Tibial nerve (tissue), 4 donors: ENCODE measurements at places on chromosomes 2 and 18. TPM values are rescaled to one million over a fixed set of nuclear protein-coding genes. Genes with fewer than 3 reads are reported as not detected.

- H3K27ac ChIP-seq = no peak overlapping the region
- no peaks in the 10 kb centered on the region for H3K27me3 ChIP-seq
- no peak overlapping the region for H3K4me3 ChIP-seq
- H3K36me3 ChIP-seq = no peaks in the 10 kb centered on the region
Measured at GRCh38 chr2:169065864-169066517, 3.4 kb upstream of the DHRS9 start.

- no peak for DNase-seq
- no peaks in the 10 kb centered on the region for H3K27me3 ChIP-seq
Measured at GRCh38 chr2:140376686-140377085, 1596.5 kb upstream of the NXPH2 start.

DNA sequence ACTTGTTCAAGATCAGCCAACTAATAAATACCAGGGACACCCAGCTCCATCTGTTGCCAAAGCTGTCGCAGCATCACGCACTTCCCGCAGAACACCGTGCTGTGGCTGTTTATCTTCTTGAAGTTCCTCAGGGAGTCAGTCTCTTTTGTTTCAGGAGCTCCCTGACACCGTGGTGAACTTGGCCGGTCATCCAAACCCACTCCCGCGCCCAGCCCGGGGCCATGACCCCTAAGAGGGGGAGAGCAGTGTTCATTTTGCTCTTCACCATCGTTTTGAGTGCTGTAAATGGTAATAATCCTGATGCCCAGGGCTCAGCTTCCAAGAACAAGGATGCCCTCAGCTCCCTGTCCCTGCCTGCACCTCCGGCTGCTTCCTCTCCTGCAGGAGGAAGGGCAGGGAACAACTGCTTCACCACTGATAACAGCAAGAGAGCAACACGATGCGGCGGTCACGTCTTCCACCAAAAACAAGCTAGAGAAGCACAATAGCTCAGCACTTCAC lies 131.4 kb downstream of the SEPTIN10 start:
- H3K36me3 ChIP-seq = no peaks in the 10 kb centered on the region
- H3K27me3 ChIP-seq = no peaks in the 10 kb centered on the region
- H3K4me1 ChIP-seq = no peaks in the 10 kb centered on the region

- no peaks in the 10 kb centered on the region for H3K4me1 ChIP-seq
- H3K27me3 ChIP-seq = no peaks in the 10 kb centered on the region
- H3K36me3 ChIP-seq = no peaks in the 10 kb centered on the region
- H3K4me3 ChIP-seq = no peak overlapping the region
Measured at GRCh38 chr2:104733226-104733943, 120.5 kb upstream of the POU3F3 start.

GRCh38 chr2:239937866-239938640 lies 87.1 kb downstream of the NDUFA10 start:
- H3K4me1 ChIP-seq = no peaks in the 10 kb centered on the region
- H3K36me3 ChIP-seq = peaks cover 4% of the 10 kb centered on the region
- no peaks in the 10 kb centered on the region for H3K27me3 ChIP-seq
- no peak for DNase-seq

DNA sequence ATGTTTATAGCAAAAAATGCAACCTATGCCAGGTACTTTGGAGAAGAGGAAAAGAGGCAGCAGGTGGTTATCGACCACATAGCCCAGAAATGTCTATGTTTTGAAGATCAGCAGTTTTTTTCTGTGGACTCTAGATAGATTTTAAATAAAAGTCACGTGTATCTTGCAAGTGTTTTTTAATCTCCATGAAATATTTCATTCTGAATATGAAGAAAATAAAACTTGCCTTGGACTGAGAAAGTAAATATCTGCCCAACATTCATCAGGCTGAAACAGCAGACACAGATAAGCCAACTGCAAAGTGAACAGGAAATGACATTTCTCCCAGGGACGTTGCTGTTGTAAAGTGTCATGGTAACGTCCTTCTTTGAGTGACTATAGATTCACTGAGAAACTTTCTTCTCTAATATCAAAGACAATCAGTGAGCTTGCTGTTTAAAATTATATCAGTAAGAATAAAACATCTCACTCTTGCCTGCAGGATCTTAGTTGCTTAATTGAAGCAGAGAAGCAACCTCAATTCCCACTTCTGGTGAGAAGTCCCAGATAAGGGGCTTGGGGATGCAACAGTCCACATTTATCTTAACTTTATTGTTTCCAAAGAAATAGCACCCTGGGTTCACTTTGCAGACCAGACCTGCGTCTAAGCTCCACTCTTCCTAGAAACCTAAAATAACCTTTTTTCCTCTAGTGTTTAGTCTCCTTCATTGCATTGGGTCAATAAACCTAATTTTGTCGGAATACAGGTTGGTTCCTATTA lies 6.3 kb downstream of the MYOM1 start:
- H3K4me1 ChIP-seq = peaks cover 15% of the 10 kb centered on the region
- no peaks in the 10 kb centered on the region for H3K27me3 ChIP-seq
- no peak overlapping the region for H3K27ac ChIP-seq
- no peak overlapping the region for H3K4me3 ChIP-seq

DNA sequence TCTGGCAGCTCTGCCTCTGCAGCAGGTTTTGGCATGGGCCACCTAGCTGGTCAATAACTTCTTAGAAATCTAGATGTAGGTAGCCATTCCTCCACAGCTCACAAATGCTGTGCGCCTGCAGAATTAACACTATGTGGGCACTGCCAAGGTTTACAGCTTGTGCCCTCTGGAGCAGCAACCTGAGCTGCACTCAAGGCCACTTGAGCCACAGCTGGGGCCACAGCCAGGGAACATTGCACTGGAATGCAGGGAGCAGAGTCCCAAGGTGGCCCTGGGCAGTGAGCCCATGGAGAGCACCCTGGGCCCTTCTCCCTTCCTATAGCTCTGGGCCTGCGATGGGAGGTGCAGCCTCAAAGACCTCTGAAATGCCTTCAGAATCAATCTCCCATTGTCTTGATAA lies 365.3 kb downstream of the SATB2 start:
- no peaks in the 10 kb centered on the region for H3K36me3 ChIP-seq
- no peak overlapping the region for H3K4me3 ChIP-seq
- DNase-seq = no peak
- H3K4me1 ChIP-seq = no peaks in the 10 kb centered on the region
- H3K27me3 ChIP-seq = no peaks in the 10 kb centered on the region
- no peak overlapping the region for H3K27ac ChIP-seq

DNA sequence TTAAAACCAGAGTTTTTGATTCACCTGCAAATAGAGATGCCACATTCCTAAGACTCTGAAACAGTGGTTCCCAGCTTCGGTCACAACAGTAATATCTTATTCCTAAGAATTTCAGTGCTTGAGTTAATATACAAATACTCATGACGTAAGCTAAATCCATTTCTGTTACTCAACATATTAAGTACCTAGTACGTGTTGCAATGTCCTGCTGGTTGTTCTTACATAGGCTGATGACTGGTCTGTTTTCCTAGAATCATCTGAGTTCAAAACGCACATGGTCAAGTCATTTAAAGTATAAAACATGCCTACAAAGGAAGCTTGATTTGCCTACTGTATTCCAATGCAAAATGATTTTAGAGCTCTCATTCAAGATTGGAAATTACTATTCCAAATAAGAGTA lies 7.2 kb downstream of the NCL start:
- DNase-seq = no peak
- no peaks in the 10 kb centered on the region for H3K27me3 ChIP-seq
- H3K27ac ChIP-seq = no peak overlapping the region
- peaks cover 4% of the 10 kb centered on the region for H3K36me3 ChIP-seq

DNA sequence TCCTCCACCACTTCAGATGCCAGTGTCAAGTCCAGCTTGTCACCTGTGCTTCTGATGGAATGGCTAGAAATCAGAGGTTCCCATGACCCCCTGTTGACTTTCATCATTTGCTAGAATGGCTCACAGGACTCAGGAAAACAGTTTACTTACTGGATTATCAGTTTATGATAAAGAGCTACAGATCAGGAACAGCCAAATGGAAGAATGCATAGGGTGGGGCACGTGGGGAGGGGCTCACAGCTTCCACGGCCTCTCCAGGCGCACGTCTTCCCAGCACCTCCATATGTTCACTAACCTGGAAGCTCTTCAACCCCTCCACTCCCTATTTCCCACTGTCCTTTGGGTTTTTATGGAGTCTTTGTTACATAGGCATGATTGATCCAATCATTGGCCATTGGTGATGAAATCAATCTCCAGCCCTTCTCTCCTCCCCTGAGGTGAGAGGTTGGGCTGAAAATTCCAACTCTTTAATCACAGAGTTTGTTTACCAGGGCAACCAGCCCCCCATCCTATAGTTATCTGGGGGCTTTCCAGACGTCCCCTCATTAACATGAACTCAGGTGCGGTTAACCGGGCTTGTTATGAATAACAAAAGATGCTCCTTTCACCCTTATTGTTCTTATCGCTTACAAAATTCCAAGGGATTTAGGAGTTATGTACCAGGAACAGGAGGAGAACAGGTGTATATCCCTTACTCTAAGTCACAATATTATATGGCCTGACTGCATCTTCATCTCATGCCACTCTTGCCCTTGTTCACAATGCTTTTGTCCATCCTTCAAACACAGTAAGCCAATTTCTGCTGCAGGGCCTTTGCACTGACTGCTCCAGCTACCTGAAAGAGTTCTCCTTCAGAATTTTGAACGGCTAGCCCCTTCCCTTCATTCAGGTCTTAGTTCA lies 35.2 kb downstream of the ANXA4 start:
- no peaks in the 10 kb centered on the region for H3K27me3 ChIP-seq
- no peak overlapping the region for H3K4me3 ChIP-seq
- no peaks in the 10 kb centered on the region for H3K36me3 ChIP-seq
- H3K27ac ChIP-seq = no peak overlapping the region
- no peak for DNase-seq
- no peaks in the 10 kb centered on the region for H3K4me1 ChIP-seq

GRCh38 chr18:46034230-46034629 lies 37.8 kb downstream of the PSTPIP2 start:
- DNase-seq = no peak
- H3K4me1 ChIP-seq = no peaks in the 10 kb centered on the region
- no peaks in the 10 kb centered on the region for H3K27me3 ChIP-seq
- no peak overlapping the region for H3K27ac ChIP-seq

- no peaks in the 10 kb centered on the region for H3K27me3 ChIP-seq
- DNase-seq = no peak
- H3K27ac ChIP-seq = no peak overlapping the region
Measured at GRCh38 chr2:45332094-45332493, 279.0 kb downstream of the SRBD1 start.

GRCh38 chr2:173419506-173419905 lies 64.8 kb downstream of the CDCA7 start:
- H3K27ac ChIP-seq = no peak overlapping the region
- H3K36me3 ChIP-seq = no peaks in the 10 kb centered on the region
- no peaks in the 10 kb centered on the region for H3K27me3 ChIP-seq
- H3K4me3 ChIP-seq = no peak overlapping the region

- no peaks in the 10 kb centered on the region for H3K4me1 ChIP-seq
- no peaks in the 10 kb centered on the region for H3K36me3 ChIP-seq
- no peak for DNase-seq
- H3K4me3 ChIP-seq = no peak overlapping the region
- no peaks in the 10 kb centered on the region for H3K27me3 ChIP-seq
Measured at GRCh38 chr18:68564351-68564750, 150.6 kb downstream of the TMX3 start.

GRCh38 chr2:150619607-150620330 lies 132.3 kb upstream of the RND3 start:
- no peak overlapping the region for H3K27ac ChIP-seq
- peaks cover 16% of the 10 kb centered on the region for H3K4me1 ChIP-seq
- H3K27me3 ChIP-seq = no peaks in the 10 kb centered on the region
- no peak for DNase-seq

DNA sequence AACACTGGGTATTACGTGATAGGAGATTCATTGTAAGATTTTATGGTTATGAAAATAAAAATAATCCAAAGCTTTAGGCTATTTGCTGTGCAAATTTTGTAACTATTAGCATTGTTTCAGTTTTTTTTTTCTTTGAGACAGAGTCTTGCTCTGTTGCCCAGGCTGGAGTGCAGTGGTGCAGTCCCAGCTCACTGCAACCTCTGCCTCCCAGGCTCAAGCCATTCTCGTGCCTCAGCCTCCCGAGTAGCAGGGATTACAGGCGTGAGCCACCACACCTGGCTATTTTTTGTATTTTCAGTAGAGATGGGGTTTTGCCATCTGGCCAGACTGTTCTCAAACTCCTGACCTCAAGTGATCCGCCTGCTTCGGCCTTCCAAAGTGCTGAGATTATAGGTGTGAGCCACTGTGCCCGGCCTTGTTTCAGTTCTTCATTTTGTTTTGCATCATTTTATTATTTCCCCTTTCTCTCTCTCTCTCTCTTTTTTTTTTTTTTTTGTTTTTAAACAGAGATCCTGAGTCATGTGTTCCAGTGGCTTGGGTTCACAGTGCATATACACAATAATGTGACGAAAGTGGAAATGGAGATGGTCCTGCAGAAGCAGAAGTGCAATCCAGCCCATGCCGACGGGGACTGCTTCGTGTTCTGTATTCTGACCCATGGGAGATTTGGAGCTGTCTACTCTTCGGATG lies 25.8 kb downstream of the CASP10 start:
- no peaks in the 10 kb centered on the region for H3K36me3 ChIP-seq
- no peak overlapping the region for H3K27ac ChIP-seq
- no peaks in the 10 kb centered on the region for H3K27me3 ChIP-seq
- peak; percentile 35 for DNase-seq
- no peak overlapping the region for H3K4me3 ChIP-seq
- no peaks in the 10 kb centered on the region for H3K4me1 ChIP-seq

DNA sequence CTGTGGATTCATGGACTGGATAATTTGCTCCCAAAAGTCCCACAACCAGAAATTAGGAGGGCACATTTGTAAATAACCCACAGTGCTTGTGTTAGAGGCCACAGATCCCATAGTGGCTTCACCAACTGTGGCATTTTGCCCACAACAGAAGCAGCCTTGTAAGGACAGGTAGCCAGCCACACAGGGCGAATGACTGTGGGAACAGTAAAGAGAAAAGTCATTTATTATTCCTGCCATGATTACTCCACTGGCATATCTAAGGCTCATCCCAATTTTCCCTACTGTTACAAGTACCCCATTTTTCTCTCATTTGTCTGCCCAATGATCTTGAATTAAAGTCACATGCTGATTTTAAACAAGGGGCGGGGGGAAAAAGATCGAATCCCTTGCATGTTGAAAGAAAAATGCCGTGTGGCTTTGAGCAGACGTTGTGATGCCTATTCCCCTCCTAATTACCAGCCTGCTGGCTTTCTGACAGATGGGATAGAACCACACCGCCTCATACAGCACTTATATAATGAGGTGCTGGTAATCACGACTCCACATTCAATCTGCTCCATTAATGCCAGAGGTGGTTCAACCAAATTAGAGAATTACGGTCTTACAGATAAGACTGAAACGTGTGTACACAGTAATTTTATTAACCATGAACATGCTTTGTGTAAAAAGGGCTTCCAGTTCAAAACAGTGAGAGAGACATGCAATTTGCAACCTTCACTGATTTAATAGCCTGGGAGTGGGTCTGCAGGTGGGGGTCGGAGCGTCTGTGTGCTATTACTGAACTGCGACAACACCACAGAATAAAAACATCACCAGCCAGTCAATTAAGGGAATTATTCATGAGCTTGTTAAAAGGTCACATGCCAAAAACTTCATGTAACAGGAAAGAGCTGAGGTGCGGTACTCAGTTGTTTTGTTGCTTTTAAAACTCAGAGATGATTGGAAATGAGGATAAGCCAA lies 196.0 kb downstream of the TMEM163 start:
- H3K27ac ChIP-seq = no peak overlapping the region
- H3K4me1 ChIP-seq = no peaks in the 10 kb centered on the region
- no peak overlapping the region for H3K4me3 ChIP-seq
- DNase-seq = no peak

The KCNE4 gene
- 8.2 TPM for total RNA-seq

The RGPD4 gene
- not detected for total RNA-seq

The MALT1 gene
- 17.7 TPM for total RNA-seq

The ALK gene
- 4.8 TPM for total RNA-seq

The NR4A2 gene
- total RNA-seq = 25.3 TPM

The SFXN5 gene
- 13.8 TPM for total RNA-seq

The TCF7L1 gene
- total RNA-seq = 14.1 TPM

The NYAP2 gene
- total RNA-seq = not detected
